Stimulated activated CD4-positive, alpha-beta T cell treated with anti-CD3 and anti-CD28 coated beads, TNF-alpha, amount 100 ng/mL, for 24 hours (primary cell): ENCODE measurements at places on chromosomes 1 and 21.

DNA sequence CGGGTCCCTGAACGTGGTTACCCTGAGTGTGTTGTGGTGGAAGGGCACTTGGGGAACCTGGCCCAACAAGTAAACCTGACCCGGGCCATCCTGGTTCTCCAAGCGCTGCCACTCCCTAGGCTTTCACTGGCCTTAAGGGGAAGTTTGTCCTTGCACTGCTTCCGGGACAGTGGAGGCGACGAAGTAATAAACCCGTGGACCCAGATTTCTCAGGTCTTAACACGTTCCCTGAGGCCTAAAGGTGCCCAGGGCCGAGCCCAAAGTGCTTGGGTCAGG is 261 bp upstream of the CCDC24 start:
- no peak for DNase-seq

DNA sequence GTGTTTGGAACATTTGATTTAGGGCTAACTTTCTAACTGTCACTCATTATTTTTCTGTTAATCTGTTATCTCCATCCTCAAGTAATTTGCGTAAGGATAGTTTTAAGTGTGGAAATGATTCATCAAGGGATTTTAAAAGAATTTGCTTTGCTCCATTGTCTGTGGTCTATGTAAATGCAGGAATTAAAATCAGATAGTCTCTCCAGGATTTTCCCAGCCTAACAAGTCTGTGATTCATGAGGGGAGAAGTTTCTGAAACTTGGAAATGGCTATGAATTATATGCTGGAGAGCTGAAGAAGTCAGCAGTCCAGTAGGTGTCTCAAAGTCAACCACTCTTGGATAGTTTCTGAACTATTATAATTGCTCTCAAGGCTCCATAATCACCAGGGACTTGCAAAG is 264.5 kb downstream of the MRPL39 start:
- DNase-seq, result no peak

DNA sequence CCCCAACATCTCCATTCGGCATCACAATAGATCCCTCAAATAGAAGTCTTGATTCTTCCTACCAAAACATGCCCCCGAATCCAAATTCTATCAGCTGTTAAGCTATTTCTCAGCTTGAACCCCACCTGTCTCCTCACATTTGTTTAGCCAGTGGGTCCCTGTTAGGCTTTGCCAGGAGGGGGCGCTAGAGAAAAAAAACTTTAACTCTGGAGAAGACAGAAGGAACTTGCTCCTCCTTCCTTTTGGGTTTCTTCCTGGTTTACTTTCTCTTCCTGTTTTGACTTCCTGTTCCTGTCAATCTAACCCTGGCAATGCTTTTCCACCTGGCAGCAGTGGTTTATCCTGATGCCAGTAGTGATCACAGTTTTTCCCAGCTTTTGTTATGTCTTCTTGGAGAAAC is 95.6 kb upstream of the KCNK1 start:
- DNase-seq, result no peak

DNA sequence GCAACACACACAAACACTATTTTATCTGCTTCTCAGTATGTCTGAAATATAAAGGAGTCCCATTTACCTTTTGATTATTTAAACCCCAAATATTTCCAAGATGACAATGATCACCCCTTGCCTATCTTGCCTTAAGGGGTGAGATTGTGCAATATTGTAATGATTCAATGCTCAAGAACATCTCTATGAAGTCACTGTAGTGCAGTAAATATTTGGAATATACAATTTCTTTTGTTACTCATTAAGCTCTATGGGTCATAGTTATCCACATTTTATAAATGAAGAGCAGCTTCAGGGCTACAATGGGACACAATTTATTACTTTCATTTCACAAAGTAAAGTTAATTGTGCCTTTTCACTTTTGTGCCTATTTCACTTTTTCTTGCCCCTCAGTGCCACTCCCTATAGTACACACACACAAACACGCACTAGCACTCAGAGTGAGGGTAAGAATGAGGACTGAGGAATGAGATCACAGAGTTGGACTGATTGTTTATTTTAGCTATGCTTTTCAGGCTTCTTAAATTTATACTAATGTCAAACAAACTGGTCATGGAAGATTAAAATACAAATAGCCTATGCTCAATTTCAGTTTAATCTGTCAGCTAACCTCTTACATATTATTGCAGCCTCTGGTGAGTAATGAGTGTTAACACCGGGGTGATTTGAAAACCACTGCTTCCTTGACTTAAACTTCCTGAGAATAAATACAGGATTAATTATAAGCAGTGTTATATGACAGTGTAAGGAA is 521.0 kb upstream of the B3GALT2 start:
- no peak for DNase-seq

DNA sequence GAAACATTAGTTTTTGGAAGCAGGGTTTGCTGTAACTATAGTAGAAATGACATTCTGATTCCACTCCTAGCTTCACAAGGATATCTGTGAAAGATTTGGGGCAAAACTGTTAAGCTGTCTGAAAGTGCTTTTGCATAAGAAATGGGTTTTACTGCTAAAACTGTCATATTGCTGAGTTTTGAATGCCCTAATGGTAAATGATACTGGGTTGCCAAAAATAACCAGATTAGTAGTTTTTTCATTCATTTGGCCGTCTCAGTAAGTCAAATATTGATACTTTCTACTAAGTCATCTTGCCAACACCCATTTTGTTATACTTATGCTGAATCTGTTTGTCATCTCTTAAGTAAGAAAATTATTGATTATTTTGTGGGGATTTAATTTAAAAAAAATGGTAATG is 399 bp upstream of the PTPRC start:
- no peak for DNase-seq

- no peak for DNase-seq
Observed at GRCh38 chr1:196271212-196271947, 336.9 kb downstream of the KCNT2 start.

DNA sequence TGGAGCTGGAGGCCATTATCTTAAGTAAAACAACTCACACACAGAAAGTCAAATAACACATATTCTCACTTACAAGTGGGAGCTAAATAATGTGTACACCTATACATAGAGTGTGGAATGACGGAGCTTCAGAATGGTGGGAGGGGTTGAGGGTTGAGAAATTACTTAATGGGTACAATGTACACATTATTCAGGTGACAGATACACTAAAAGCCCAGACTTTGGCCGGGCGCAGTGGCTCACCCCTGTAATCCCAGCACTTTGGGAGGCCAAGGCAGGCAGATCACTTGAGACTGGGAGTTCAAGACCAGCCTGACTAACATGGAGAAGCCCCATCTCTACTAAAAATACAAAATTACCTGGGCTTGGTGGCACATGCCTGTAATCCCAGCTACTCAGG is 24.9 kb upstream of the LRIG2 start:
- DNase-seq, result no peak

GRCh38 chr1:76075877-76076276 is 1.3 kb downstream of the ST6GALNAC3 start:
- no peak for DNase-seq

- DNase-seq, result no peak
Observed at GRCh38 chr1:11485191-11485590, 6.2 kb downstream of the DISP3 start.

DNA sequence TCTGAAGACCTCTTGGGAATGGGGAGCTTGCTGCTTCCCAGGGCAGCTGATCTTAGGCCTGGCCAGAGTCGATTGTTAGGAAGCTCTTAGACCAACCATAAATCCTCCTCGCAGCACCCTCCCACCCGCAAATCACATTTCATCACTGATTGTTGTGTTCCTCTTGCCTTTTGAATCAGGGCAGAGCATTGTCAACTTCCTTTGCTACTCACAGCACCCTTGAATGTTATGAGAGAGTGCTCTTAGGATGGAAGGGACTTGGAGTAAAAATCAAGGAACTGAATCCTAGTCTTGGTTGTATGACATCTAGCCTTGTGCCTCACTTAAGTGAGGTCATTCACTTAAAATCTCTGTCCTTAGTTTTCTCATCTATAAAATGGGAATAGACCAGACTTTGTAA is 3.0 kb downstream of the VASH2 start:
- DNase-seq, result no peak

DNA sequence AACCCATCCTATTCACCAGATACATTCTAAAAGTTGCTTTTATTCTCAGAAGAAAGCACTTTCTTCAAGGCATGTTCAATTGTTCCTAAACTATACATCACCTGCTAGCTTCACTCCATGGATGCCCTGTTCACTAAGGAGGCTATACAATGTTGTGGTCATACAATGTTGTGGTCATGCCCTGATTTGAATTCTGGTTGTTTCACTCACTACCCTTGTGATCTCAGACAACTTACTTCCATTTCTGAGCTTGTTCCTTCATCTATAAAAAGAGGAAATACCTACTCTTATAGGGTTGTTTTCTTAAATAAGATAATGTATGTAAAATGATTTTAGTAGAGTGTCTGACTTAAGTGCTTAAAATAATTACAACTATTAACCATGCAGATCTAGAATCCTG is 19.7 kb downstream of the EDEM3 start:
- DNase-seq, result no peak

GRCh38 chr21:29433366-29434059 is 134.8 kb downstream of the BACH1 start:
- no peak for DNase-seq

DNA sequence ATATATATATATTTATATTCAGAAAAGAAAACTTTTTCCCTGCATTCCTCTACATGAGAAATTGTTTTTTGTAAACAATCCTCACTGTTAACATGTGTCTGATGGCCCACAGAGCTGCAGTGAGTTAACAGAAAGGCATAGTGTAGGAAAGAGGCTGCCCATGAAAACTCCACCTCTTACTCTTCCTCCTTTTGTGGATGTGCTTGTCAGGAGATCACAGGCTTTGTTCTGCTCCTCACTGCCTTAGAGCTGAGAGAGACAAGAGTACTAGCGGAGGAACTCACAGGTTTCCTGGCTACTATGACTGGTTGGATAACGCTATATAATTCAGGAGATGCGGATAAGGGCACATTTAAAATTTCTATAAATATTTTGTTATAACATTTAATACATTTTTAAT is 200.6 kb downstream of the BRINP3 start:
- DNase-seq, result no peak

GRCh38 chr21:41242238-41242829 is 74.3 kb upstream of the FAM3B start:
- DNase-seq, result no peak

DNA sequence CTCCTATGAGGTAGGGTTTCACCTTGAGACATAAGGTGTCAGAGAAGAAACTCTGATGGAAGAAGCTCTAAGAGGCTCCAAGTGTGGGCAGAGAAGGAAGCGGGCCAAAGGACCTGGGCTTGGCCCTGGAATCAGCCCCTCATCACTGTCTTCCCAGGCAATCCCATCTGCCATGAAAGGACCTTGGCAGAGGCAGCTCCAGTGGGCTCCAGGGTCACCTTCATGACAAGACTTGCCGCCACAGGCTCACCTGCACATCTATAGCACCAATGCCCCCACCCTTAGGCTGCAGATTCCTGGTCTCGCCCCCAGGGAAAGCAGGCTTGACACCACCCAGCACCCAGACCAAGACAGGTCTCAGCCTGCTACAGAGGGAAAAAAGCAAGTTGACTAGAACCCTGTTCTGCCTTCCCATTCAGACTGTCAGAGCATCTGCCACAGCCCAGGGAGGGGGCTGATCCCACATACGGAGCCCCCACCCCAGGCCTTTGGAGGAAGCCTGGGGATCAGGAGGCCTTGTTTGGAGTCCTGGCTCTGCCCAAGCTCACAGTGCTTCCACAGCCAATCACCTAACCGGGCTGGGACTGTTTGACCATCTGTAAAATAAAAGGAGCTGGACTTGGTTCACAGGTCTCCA is 490 bp upstream of the FAM110D start:
- DNase-seq, result no peak

- no peak for DNase-seq
Observed at GRCh38 chr1:94600556-94600955, 59.0 kb upstream of the F3 start.
